Naive thymus-derived CD8-positive, alpha-beta T cell (primary cell): ENCODE measurements at places on chromosomes 12 and 14.

DNA sequence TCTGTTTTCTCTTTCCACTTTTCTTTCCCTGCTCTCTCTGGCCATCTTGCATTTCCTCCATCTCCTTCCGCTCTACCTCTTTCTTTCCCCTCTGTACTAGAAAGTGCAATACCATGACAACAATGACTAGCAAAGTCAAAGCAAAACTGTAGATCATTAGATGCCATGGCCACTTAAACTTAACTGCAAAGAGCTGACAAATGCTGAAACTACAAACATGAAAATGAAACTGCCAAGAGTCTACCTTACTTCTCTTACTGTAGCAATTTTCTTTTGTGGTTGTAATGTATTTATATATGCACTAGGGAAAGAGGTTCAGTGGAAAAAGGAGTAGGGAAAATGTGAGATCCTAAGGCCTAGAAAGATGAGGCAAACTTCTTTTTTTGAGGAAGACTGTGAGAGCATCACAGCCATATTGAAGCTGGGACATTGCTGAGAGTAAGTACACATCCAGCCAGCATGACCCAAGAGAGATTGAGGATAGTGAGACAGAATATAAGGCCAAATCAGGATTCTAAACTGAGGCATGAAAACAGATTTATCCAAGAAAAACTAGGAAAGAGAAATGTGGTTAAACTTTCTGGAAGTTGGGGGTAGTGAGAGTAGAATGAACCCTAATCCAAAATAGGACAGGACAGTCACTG, 276.6 kb upstream of the NAV3 start:
- no peak for DNase-seq

DNA sequence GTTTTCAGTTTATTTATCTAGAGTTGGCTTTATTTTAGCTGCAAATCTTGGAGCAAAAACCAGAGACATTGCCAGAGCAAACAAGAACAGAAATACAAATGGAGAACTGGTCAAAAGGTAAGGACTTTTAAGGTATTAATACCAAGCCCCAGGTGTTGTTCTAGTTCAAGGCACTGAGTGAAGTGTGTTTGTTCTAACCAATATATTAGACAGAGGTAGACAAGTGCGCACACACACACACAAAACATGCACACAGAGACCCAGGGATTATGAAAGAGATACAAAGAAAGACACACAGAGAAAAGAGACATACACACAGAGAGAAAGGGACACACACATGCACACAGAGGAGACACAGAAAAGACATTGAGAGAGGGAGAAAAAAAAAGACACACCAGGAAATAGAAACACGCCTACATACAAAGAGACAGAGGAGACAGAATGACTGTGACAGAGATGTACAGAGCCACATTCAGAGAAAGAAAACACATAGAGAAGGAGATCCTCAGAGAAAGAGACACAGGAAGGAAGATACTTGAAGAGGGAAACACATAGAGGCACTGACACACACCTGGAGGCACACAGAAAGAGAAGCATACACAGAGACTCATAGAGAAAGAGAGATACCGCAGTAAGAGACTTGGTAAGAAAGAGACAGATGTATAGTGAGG, 50.2 kb downstream of the MIPOL1 start:
- no peak for DNase-seq

DNA sequence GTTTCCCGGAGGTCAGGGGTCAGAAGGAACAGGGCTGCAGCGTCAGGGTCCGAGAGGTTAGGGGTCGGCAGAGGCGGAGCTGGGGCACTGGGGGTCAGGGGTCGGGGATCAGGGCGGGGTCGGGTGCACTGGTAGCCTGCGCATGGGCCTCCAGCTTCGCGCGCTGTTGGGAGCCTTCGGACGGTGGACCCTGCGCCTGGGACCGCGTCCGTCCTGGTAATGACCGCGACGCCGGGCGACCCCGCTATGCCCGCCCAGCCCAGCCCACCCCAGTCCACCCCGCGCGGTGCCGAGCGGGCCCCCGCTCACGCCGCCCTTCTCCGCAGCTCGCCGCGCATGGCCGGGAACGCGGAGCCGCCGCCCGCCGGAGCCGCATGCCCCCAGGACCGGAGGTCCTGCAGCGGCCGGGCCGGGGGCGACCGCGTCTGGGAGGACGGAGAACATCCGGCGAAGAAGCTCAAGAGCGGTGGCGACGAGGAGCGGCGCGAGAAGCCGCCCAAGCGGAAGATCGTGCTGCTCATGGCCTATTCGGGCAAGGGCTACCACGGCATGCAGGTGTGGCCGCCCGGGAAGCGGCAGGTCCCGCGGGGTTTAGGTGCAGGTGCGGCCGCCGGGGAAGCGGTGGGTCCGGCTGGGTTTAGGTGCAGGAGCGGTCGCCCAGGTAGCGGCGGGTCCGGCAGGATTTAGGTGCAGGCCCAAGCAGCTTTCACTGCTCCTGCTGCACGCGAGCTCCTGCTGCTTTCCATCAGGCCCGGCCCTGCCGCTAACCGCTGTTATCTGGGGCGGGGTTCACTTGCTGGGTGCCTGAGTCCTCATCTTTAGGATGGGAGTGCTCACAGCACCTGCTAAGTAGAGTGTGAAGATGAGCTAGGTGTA, 743 bp downstream of the PUS1 start:
- no peak for DNase-seq

DNA sequence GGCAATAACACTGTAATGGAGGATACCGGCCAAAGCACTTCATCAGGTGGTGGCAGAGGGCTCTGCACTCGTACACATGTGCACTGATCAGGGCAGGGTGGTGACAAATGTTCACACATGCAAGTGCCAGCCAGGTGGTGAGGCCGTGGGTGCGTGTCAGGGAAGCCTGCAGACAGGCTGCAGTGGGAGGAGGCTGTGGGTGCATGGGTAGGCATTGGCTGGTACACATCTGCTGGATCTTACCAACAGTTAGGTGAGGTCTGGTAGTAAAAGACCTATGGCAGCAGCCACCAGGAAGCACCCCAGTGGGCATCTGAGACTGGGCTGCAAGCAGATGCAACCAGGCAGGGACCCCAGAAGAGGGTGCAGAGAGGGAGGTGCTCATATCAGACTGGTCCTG, 65.3 kb downstream of the PDE6H start:
- no peak for DNase-seq

DNA sequence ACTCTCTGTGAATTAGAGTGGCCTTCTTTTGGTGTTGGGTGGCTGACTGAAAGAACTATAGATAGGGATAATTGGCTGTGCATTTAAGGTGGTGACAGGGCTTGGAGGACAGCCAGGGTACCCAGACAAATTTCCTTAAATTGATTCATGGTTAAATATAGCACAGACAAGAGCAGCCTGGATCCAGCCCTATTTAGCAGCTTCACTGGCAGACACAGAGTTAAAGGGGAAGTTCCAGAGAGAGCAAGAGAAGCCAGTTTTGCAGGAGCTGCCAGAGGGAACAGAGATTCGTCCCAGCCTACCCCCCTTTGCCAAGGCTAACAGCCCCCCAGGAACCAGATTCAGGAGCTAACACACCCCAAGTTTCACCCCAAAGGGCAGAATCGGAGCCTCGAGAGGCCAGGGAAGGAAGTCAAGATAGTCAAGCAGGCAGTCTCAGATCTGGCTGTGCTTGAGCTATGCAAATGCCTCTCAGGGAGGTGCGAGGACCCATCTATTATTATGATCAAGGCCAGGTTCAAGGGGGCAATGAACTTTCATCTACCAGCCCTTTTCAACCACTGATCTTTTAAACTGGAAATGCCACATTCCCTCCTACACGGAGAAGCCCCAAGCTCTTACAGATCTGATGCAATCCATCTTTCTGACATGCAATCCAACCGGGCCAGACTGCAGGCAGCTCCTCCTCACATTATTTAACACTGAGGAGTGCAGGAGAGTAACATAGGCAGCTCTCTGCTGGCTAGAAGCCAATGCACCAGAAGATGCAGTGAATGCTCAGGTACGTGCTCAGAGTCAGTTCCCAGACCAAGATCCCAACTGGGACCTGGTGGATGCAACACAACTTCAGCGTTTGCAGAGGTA, 58.2 kb downstream of the DHRS2 start:
- DNase-seq: no peak

GRCh38 chr12:58204071-58204470, 262.7 kb downstream of the ATP23 start:
- no peak for DNase-seq
